Stimulated activated CD4-positive, alpha-beta T cell treated with anti-CD3 and anti-CD28 coated beads, Interleukin-1b, Interleukin-23, amount 100 ng/mL, for 1 hour (primary cell): ENCODE measurements at places on chromosomes 7 and 10.

- DNase-seq: no peak
Measured at GRCh38 chr10:43384252-43385221, 13.1 kb downstream of the FXYD4 start.

DNA sequence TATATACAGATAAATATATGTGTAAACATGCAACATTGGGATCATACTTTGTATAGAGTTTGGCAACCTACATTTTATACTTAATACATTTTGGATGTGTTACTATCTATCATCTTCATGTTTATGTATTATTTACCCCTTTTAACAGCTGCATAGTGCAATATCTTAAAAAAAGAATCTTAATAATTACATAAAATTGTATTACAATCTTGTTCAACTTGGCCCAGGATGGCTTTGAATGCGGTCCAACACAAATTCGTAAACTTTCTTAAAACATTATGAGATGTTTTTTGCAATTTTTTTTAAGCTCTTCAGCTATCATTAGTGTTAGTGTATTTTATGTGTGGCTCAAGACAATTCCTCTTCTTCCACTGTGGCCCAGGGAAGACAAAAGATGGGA is 26.3 kb upstream of the PRPS1L1 start:
- no peak for DNase-seq

DNA sequence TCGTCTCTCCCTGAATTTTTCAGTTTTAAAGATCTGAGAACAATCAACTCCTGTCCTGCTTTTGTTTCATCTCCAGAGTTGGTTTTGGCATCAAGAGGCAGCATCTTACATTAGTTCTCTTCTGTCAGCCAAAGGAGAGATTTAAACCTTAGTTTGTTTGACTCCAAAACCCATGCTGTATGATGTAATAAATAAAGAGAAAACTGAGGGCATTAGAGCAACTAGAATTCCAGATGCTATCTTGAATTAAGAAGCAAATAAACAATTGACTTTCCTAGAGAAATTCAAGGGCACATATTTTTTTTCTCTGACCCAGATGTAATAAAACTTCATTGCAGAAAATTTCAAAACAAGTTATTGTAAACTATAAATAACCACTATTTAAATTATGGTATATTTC is 54.4 kb downstream of the INHBA start:
- DNase-seq: no peak

- DNase-seq: no peak
Measured at GRCh38 chr10:34956756-34957155, 133.4 kb downstream of the CUL2 start.

DNA sequence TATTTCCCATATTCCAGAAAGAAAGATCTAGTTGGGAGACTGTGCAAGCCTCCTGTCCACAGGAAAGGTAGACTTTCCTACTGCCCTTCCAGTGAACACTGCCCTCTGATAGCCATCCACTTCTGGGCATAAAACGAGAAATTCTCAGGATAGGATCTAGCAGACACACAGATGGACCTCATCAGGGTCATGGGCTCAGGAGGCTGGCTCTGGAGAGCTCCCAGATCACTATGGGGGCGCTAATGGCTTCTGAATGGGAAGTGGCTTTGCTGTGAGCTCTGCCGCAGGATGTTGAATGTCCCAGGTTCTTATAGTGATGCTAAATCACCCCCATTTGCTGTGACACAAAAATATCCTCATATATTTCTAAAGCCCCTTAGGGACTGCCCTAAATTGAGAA is 77.1 kb downstream of the SVIL start:
- no peak for DNase-seq

- DNase-seq: no peak
Measured at GRCh38 chr10:29671228-29671780, 36.5 kb upstream of the SVIL start.

- no peak for DNase-seq
Measured at GRCh38 chr10:129656642-129657041, 189.6 kb downstream of the MGMT start.

GRCh38 chr7:107697321-107698049 is 36.9 kb downstream of the SLC26A4 start:
- DNase-seq: no peak

DNA sequence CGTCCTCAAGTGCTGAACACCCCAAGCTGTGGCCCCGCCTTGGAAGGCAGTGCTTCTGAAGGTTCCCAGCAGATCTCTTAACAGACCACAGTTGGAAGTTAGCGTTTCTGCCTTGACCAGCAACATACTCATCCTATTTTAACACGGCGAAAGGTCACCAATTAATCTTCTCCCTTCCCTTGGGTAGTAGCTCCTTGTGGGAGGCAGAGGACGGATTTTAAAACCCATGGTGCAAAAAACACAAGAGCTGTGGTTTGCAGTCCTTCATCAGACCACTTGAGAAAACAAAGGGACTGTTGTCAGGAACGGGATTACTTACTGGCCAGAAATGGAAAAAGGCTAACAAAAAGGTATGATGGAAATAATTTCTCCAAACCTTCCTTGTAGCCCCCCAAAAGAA is 87.3 kb downstream of the BEND7 start:
- no peak for DNase-seq

GRCh38 chr10:69097729-69098128 is 9.8 kb downstream of the SRGN start:
- no peak for DNase-seq

DNA sequence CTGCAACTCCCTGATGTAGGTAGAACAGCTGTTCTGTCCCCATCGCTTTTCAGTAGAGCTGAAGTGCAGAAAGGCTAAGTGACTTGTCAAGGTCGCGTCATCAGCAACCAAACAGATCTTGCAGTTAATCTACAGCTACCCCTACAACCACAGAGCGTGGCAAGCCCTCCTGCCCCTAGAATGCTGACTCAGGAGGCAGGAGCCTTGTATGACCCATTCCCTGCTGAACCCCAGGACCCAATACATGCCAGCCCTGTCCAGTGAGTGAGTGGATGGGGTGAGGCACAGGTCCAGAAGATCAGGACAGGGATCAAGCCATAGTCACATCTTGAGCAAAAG is 26.6 kb upstream of the GJD4 start:
- DNase-seq: no peak

DNA sequence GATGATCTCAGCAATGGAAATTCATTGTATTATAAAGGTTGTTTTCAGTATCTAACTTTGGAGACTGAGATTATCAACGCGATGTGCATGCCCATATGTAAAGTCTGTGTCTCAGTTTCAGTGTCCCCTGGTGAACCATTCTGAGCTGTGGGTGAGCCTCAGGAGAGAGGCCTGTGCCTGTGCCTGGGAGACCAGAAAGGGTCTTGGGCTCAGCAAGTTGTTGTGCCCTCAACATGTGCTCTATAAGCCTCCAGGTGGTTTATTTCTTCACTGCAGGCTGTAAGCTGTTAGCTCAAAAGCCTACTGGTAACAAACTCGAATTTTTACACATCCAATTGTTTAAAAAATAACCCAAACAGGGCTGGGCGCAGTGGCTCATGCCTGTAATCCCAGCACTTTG is 151.9 kb downstream of the PKD1L1 start:
- no peak for DNase-seq

- no peak for DNase-seq
Measured at GRCh38 chr7:44448922-44449583, 41.4 kb downstream of the NUDCD3 start.

- DNase-seq: no peak
Measured at GRCh38 chr7:69364813-69365643, 233.2 kb upstream of the AUTS2 start.

DNA sequence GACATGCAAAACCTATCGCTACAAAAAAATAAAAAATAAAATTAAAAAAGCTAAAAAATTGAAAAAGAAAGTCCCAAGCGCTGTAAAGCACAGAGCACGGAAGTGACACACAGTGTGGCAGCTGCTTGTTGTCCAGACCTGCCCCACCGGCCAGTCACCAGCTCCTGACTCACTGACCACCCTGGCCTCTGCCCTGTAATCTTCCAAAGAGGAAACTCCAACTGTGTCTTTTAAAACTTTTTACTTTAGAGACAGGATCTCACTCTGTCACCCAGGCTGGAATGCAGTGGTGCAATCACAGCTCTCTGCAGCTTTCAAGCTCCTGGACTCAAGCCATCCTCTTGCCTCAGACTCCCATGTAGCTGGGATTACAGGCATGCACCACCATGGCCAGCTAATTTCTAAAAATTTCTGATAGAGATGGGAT is 23.6 kb downstream of the GNA12 start:
- no peak for DNase-seq

DNA sequence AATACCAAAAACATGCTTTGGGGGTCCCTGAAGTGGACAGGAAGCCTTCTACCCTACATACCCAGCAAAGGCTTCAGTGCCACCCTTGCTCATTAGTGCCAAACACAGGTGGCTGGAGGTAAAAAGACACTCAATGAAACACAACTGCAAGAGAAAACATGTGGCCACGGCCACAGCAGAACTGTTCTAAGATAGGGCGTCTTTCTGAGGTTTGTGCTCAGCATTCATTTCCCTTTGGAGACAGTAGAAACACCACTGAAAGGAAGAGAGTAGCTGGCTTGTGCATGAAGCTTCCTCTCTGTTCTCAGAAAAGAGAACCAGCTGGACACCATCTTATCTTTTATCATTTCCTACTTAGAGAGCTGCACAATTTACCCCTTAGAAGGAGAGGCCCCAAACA is 143.0 kb downstream of the PLXNA4 start:
- DNase-seq: no peak

GRCh38 chr10:71889388-71889987 is 38.4 kb upstream of the PSAP start:
- no peak for DNase-seq

DNA sequence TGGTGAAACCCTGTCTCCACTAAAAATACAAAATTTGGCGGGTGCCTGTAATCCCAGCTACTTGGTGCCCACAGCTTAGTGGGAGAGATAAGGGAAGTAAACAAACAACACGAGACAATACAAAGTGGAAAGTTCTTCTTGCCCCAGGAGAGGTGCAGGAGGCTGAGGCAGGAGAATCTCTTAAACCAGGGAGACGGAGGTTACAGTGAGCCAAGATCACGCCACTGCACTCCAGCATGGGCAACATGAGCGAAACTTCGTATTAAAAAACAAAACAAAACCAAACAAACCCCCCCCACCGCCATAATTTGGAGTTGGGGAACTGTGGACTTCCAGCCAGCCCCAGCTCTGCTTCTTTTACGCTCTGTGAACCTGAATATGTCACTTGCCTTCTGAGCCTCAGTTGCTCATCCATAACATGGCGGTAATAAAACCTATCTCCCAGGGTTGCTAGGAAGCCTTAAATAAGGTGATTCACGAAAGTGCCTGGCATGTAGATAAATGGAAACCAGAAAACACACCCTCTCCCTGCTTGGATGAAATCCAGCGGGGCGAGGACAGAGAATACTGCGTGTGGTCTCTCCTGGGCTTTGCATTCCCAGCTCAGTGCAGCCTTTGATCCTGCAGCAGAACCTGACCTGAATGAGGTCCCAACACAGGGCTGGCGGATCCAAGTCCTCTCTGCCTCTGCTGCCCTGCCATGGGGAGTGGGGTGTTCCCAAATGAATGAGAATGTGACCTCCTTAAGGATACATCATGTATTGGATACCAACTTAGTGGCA is 10.2 kb downstream of the MLXIPL start:
- DNase-seq: no peak
